ENCODE measurements at places on chromosomes 12 and 14. TPM values are rescaled to one million over a fixed set of nuclear protein-coding genes. Genes with fewer than 3 reads are reported as not detected.

KRT82 gene
- not detected for total RNA-seq

CEBPE gene
- 0.31 TPM for total RNA-seq

DNA sequence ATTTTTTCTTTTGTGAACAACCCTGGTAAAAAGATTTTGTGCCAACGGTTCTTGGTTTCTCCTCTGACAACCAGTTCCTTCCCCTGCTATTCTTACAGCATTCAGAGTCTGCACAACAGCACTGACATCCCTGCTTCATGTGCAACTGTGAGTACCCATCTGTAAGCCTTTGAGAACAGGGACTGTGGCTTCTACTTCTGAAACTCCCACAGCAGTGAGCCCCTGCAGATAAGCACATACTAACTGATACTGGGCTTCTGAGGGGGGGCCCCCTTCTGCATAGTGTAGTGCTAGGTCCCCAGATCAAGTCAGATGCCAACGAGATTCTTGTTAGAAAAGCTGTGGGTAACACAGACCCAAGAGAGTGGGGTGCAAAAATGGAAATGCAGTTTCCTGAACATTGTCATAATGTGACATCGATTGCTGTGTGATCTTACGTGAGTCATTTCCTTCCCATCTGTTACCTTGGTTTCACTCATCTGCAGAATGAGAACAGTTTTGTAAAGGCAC is 11.1 kb upstream of the NINJ2 start:
- DNase-seq = no peak

DNA sequence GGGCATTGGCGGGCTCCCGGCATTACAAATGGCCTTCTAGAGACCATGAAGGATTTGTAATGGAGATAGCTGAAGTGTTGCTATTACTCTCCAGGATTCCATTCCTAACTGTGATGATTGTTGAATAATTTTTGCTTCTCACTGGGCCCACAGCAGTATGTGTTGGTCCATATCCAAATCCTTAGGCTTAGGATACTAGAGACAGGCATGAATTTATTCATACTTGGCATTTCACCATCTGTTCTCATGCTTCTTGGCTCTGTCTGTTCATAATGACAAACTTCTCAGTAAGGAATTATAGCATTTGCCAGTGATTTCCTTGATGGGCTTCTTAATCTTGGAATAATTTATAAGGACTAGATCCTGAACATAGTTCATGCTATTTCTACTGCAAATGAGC is 832.9 kb downstream of the C12orf50 start:
- no peak for DNase-seq

- no peak for DNase-seq
These were observed 202.2 kb upstream of the PRKD1 start for GRCh38 chr14:30129807-30130206.

GRCh38 chr14:39395555-39396254 is 36.5 kb downstream of the FBXO33 start:
- no peak for DNase-seq

DNA sequence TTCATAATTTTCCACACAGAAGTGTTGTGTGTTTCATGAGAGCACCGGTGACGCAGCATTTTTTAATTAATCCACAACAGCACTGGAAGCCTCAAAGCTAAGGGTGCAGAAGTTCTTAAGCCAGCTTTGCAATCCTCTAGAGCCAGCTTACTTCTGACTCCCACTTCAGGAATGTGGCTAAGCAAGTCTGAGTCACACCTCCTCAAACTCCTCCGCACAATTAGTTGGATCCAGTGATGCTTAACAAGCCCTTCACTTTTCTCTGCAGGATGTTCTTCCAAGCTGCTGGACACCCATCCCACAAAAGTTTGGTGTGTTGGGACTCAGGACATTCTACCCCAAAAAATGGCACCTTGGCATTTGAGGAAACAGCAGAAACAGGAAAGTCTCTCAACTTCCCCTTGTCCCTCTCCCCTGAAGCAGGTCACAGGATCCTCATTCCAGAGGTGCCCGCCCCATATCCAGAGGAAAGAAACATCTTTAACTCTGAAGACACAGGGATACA is 210.0 kb downstream of the PPM1H start:
- peak; percentile 54 for DNase-seq

DNA sequence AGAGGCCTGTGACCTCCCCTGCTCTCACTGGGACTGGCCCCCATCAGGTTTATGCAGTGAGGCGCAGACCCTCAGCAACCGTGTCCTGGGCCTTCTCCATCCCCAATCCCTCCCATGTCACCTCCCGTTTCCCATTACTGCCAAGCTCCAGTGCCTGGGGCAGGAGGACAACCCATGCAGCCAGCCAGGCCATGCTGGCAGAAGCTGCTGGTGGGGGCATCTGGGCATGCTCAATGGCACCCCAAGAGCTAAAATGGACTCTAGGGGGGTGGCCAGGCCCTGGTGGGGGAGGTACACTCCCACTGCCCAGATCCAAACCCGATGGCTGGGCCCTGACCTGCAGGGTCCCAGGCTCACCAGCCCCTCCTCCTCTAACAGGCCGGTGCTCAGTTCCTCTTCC is 20.5 kb upstream of the GPR132 start:
- no peak for DNase-seq

GRCh38 chr14:60684203-60684602 is 34.9 kb upstream of the SIX1 start:
- no peak for DNase-seq

- no peak for DNase-seq
These were observed 10.4 kb downstream of the ACACB start for GRCh38 chr12:109126784-109127183.

Measured in occipital lobe (tissue), 3 donors.